Lower lobe of right lung (tissue), 2 donors: ENCODE measurements at places on chromosomes 4 and X. TPM values are rescaled to one million over a fixed set of nuclear protein-coding genes. Genes with fewer than 3 reads are reported as not detected.

DNA sequence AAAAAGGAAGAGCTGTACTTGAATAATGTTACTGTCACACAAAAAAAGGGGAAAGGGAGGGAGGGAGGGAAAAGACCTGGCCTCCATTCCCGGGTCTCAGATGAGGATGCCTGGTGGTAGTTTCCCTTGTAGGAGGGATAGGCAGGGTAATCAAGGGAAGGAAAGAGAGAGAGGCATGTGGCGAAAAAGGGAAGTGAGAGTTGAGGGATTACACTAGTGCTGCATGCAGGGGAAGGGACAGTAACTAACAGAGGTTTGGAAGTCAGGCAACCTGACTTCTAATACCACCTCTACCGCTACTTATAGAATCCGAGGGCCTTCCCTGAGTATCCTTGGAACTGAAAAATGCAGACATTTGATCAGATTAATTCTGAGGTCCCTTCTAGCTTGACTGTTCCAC lies 821.7 kb upstream of the FTHL17 start:
- H3K27me3 ChIP-seq, result no peaks in the 10 kb centered on the region
- no peak for DNase-seq
- no peaks in the 10 kb centered on the region for H3K36me3 ChIP-seq
- H3K4me1 ChIP-seq, result no peaks in the 10 kb centered on the region
- no peak overlapping the region for H3K27ac ChIP-seq

DNA sequence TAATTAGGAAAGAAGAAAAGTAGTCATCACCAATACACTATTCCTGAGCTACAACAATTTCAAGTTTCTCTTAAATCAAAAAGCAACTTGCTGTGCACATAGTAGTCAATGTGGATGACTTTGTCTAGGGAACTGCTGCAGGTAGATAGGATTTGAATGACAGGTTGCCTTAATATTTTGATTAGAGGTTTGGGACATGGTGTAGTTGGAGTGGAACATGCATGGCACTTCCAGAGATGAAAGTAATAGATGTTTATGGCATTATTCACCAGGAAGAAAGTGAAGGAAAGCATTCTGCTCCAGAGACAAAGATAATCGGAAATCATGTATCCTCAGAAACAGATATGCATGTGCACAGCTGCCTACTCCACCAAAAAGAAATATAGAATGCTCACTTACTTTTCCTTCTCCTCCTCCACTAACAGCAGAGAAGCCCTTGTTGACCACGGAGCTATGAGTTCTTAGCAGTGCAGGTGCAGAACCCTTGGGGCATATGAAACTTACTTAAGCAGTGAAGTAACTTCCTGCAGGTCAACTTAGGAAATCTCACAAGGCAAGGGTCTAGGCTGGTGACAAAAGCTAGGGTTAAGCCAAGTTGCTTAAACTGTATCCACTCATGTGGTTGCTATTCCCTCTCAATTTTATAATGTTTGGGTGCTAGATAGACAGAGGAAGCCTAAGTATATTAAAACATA lies 390.8 kb downstream of the HNRNPD start:
- H3K27ac ChIP-seq, result no peak overlapping the region
- H3K36me3 ChIP-seq, result no peaks in the 10 kb centered on the region
- no peak for DNase-seq
- no peaks in the 10 kb centered on the region for H3K4me1 ChIP-seq
- no peak overlapping the region for H3K4me3 ChIP-seq
- H3K27me3 ChIP-seq, result no peaks in the 10 kb centered on the region

- H3K27ac ChIP-seq, result no peak overlapping the region
- peaks cover 2% of the 10 kb centered on the region for H3K4me1 ChIP-seq
- DNase-seq, result no peak
- no peaks in the 10 kb centered on the region for H3K36me3 ChIP-seq
- H3K4me3 ChIP-seq, result no peak overlapping the region
- H3K27me3 ChIP-seq, result no peaks in the 10 kb centered on the region
Measured at GRCh38 chr4:75036046-75036830, 103.3 kb downstream of the PARM1 start.

DNA sequence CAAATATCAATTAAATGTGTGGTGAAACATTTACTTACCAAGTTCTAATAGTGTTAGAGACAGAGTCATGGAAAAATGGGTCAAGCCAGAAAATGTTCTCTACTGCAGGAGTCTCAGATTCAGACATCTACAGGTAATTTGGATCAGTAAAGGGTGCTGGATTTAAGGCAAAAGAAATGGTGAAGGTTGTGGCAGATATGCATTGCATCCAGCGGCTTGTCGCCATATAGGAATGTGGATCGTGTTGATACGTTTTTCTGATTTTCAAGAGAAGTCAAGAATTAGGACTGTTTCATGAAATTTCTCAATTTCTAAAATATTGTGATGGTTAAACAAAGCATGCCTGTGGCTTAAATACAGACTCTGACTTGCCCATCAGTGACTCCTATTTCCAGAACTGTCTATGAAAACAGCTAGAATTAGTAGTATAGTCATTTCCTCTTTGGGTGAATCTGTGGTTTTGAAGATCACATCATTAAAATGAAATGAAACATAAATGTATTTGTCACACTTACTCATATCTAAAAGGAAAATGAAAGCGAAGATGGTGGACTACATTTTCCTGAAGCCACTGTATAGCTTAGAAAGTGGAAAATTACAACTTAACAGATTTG lies 110.1 kb upstream of the VEGFC start:
- no peak overlapping the region for H3K27ac ChIP-seq
- DNase-seq, result no peak
- no peak overlapping the region for H3K4me3 ChIP-seq
- H3K36me3 ChIP-seq, result no peaks in the 10 kb centered on the region

- no peak for DNase-seq
- peak overlapping the region; percentile 97 for H3K4me3 ChIP-seq
- H3K4me1 ChIP-seq, result peaks cover 4% of the 10 kb centered on the region
- H3K27ac ChIP-seq, result peak overlapping the region; percentile 75
Measured at GRCh38 chr4:148445860-148446330, 3.7 kb upstream of the NR3C2 start.

DNA sequence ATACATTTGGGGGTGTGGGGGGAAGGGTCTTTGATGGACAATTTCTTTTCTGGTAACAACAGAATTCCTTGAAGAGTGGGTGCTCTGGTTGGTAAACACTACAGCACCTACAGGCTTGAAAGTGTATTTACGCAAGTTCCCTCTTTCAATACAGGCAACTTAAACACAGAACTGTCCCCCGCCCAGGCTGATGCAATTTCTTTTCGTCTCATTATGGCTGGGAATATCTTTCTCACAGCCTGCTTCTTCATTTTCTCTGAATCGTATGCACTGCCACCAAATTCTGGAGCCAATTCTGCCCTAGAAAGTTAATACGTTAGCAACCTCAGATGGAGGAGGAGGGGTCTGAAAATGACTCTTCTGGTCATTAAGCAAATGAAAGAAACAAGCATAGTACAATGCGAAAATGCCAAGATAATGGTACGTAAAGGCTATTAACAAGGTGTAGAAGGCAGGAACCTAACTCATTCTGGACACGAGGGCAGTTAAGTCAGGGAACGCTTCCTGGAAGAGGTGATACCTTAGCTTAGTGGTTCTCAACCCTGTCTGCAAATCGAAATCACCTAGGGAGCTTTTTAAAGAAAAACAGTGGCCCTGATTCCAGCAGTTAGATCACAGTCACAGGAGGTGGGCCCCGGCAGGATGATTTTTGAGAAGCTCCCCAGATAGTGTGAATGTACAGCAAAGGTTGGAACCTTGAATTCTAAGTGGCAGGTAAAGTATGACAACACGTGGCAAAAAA lies 1.0 kb downstream of the AGA start:
- peak overlapping the region; percentile 94 for H3K27ac ChIP-seq
- DNase-seq, result peak; percentile 55
- H3K27me3 ChIP-seq, result no peaks in the 10 kb centered on the region

DNA sequence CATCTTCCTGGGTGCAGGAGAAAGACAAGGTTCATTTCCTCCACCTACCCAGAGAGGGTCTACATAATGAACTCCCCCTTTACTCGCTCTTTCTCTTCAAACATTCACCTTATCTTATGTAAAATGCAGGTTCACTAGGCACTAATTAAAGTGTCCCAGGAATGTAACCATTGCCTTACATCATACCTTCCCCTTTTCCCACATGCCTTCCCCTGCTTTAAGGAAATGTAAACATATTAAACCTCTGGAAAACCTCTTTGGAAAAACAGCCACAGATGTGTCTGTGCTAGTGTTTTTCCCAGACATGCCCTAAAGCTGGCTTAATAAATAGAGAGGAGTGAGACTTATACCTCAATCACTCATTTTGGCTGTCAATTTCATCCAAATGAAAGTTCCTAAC lies 15.8 kb downstream of the TBC1D9 start:
- H3K4me3 ChIP-seq, result no peak overlapping the region
- peaks cover 40% of the 10 kb centered on the region for H3K4me1 ChIP-seq
- no peaks in the 10 kb centered on the region for H3K36me3 ChIP-seq
- no peak overlapping the region for H3K27ac ChIP-seq
- no peak for DNase-seq
- no peaks in the 10 kb centered on the region for H3K27me3 ChIP-seq

DNA sequence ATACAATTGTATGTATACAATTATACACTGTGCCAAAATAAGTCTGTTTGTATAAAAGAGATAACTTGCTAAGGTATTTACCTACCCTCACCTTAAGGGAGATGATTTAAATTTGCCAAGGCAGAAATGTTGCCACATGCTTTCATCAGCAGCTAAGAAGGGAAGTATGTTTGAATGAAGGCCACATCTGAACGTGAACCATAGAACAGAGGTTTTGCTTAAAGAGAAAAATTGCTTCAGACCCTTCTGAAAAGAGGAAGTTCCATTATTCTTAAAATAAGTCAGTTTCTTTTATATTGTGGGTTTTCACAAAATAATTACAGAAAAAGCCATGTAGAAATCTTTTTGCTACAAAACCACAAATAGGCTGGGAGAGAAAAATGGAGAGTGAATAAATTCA lies 621.5 kb upstream of the HTR2C start:
- H3K27ac ChIP-seq, result no peak overlapping the region
- no peaks in the 10 kb centered on the region for H3K27me3 ChIP-seq
- no peaks in the 10 kb centered on the region for H3K4me1 ChIP-seq
- no peaks in the 10 kb centered on the region for H3K36me3 ChIP-seq
- no peak for DNase-seq

KCND1 gene
- total RNA-seq, result 1.8 TPM
